ENCODE measurements at places on chromosomes 3 and 15. TPM values are rescaled to one million over a fixed set of nuclear protein-coding genes. Genes with fewer than 3 reads are reported as not detected.

The ITPKA gene
- total RNA-seq, result 4.3 TPM

The DZIP1L gene
- total RNA-seq, result 8.1 TPM

The DUOXA1 gene
- total RNA-seq, result 1.1 TPM

The SLC28A2 gene
- not detected for total RNA-seq

The RFX7 gene
- total RNA-seq, result 34.1 TPM

The PLSCR5 gene
- not detected for total RNA-seq

The GOLGA8T gene
- total RNA-seq, result not detected

The BLM gene
- total RNA-seq, result 43.6 TPM

The GPR87 gene
- total RNA-seq, result not detected

The DISP2 gene
- total RNA-seq, result 0.62 TPM

The SLC51B gene
- not detected for total RNA-seq

The GOLGA6L9 gene
- 3.8 TPM for total RNA-seq

The GHSR gene
- total RNA-seq, result not detected

The STAC gene
- total RNA-seq, result 2.0 TPM

The PCLAF gene
- 138 TPM for total RNA-seq

The SI gene
- total RNA-seq, result not detected

The STXBP5L gene
- not detected for total RNA-seq

The GOLGA8G gene
- total RNA-seq, result not detected

The SV2B gene
- total RNA-seq, result 3.9 TPM

The GREM1 gene
- total RNA-seq, result 1.5 TPM

The PLA2G4E gene
- total RNA-seq, result not detected

The B3GALNT1 gene
- total RNA-seq, result 3.0 TPM

The FBXW12 gene
- total RNA-seq, result 0.55 TPM

The NUDT16 gene
- 0.59 TPM for total RNA-seq

The TRPM1 gene
- not detected for total RNA-seq

The TEX55 gene
- total RNA-seq, result not detected

The COX17 gene
- total RNA-seq, result 49.7 TPM

The HDGFL3 gene
- 103 TPM for total RNA-seq

All from A673 (cell line).